ENCODE measurements at places on chromosomes 5 and 9.
A peak's percentile ranks its signal among the peaks of the same experiment; 100 is the strongest.

GRCh38 chr5:83914199-83914598 is 193.5 kb upstream of the HAPLN1 start:
- DNase-seq, result peak; percentile 63

- no peak for DNase-seq
Observed at GRCh38 chr9:5999443-6000101, 15.9 kb downstream of the RANBP6 start.

- no peak for DNase-seq
Observed at GRCh38 chr5:87020099-87020934, 247.4 kb upstream of the RASA1 start.

DNA sequence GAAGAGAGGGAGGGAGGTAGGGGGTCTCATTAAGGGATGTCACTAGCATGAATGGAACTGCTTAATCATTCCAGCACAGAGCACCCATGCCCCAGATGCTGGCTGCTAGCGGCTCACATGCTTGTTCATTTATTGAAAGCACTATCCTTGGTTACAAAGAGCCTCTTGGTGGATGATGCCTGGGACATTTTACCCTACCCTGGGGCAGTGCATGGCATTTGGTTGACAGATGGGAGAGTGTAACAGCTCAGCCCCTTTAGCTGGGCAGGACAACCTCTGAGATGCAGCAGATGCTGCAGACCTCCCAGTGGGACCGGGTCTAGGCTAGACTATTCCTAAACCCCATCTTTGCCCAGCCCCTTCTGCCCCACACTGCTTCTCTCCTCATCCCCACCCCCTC is 46.9 kb upstream of the TCERG1 start:
- DNase-seq, result no peak

GRCh38 chr5:15474143-15474719 is 25.7 kb upstream of the FBXL7 start:
- no peak for DNase-seq

DNA sequence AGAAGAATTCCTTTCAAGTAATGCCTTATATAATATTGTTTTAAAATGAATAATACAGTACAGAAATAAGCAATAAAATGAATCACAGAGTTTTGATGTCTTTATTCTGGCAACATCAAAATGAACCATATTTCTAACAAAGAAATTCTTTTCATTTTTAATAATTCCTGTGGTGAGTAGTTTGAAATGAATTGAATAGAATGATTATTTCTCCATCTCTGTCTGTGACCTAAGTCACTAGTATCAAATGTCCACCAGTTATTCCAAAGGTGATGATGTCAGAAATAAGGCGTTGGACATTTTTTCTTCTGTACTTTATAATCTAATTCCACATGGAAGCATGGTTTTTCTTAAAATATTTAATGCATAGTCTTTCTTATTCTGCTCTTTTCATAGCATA is 106.2 kb downstream of the ADAMTSL1 start:
- DNase-seq, result no peak

GRCh38 chr9:97592126-97592525 is 41.0 kb downstream of the TSTD2 start:
- DNase-seq, result no peak

- no peak for DNase-seq
Observed at GRCh38 chr5:107605596-107606125, 65.1 kb downstream of the EFNA5 start.

DNA sequence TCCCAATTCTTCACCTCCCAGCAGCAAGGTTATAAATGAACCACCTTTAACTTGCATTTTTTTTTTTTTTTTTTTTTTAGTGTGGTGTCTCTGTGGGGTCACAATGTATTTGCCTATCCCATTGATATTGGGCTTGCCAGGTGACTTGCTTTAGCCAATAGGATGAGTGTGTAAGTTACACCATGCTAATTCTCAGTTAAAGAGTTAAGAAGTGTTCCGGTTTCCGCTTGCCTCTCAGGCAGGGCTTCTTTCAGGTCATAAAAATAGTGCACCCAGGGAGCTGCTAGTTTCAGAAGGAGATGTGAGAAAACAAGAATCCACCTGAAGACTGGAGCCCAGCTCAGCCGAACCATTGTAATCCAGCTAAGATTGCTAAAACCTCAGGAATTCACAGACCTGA is 84.2 kb upstream of the PTPRD start:
- no peak for DNase-seq

- DNase-seq, result no peak
Observed at GRCh38 chr5:133727636-133728035, 115.3 kb upstream of the FSTL4 start.

- no peak for DNase-seq
Observed at GRCh38 chr9:125332527-125332926, 70.9 kb downstream of the GAPVD1 start.

GRCh38 chr5:156178117-156178516 is 148.8 kb upstream of the SGCD start:
- DNase-seq, result no peak

GRCh38 chr5:53200306-53200705 is 90.7 kb upstream of the MOCS2 start:
- no peak for DNase-seq

GRCh38 chr5:34476941-34477565 is 179.1 kb upstream of the RAI14 start:
- no peak for DNase-seq

GRCh38 chr9:108468364-108468763 is 387.4 kb downstream of the ACTL7B start:
- DNase-seq, result peak; percentile 48

DNA sequence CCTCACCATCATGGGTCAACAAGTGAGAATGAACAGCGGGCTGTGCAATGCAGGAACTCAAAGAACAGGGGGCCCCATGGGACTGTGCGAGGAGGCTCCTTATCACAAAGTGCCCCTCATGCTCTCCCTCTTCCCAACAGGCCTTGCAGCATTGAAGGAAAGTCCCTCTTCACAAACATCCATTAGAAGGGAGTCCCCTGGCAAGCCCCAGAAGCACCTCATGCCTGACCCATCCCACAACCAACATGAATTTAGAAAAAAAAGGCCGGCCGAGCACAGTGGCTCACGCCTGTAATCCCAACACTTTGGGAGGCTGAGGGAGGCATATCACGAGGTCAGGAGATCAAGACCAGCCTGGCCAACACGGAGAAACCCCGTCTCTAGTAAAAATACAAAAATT is 122.6 kb upstream of the FSTL4 start:
- DNase-seq, result no peak

- no peak for DNase-seq
Observed at GRCh38 chr9:35338561-35339274, 151.2 kb upstream of the RUSC2 start.

DNA sequence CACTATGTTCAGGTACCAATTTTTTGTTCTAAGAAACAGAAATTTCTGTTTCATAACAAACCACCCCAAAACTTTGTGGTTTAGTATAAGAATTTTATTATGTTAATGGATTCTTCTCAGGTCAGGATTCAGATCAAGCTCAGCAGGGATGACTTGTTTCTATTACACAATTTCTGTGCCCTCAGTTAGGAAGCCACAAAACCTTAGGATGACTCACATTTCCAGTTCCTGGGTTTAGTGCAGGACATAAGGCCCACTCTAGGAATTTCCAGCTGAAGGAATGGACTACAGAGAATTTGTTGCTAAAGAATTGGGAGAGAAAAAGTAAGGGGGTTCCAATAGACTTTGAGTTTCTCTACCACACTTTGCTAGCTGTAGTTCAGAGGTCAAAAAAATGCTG is 629.3 kb downstream of the ANXA1 start:
- peak; percentile 99 for DNase-seq

- DNase-seq, result no peak
Observed at GRCh38 chr5:124654418-124654817, 92.0 kb downstream of the ZNF608 start.

Data from amniotic epithelial cell (primary cell).